Stimulated activated CD8-positive, alpha-beta memory T cell treated with anti-CD3 and anti-CD28 coated beads, Interleukin-4, amount 100 ng/mL, for 1 hour (primary cell): ENCODE measurements at places on chromosomes 2 and 18.

GRCh38 chr2:240368781-240369331 is 66.6 kb upstream of the GPC1 start:
- DNase-seq, result no peak

DNA sequence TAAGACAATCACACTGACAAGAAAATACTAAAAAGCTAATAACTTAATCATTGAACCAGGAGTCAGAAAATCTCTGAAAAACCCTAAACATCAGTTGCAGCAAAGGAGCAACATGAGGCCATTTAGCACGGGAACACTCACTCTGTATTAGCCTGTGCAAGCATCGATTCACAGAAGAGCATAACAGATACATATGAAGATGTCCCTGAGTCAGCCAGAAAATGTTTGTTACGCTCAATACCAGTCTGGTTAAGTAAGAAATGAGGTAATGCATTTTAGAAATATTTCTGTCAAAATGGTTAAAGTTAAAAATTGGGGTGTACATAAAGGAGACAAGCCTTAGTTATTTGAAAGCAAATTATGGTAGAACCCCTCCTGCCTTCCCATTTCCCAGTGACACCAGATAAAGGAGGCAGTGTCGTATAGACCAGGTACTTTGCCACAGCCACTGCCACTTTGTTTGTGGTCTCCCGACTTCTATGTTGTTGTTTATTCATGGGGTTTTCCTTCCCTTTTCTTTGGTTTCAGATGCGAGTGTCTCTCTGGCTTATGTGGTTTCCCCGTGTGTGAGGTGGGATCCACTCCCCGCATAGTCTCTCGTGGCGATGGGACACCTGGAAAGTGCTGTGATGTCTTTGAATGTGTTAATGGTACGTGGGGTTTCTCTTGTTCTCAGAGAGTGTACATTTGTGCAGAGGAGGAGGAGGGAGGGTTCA is 108.6 kb downstream of the CRIM1 start:
- DNase-seq, result no peak

DNA sequence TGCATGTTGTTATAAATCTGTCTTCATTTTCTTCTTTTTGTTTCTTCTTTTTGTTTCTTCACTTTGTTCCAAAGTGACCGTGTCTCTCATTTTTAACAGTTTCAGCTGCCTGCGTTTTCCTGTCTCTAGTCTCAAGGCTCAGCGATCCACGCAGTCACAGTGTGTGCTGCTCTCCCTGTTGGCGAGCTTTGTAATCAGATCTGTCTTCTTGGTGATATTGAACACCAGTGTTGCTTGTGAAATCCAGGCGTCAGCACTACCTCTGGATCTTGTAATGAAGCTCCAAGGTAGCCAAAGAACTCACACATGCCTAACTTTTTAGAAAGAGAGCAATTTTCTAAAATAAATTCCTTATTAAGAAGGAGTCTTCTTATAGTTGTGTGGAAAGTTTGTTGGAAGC is 13.2 kb downstream of the SNTG2 start:
- no peak for DNase-seq

GRCh38 chr2:86281066-86281700 is 56.2 kb downstream of the REEP1 start:
- DNase-seq, result no peak

DNA sequence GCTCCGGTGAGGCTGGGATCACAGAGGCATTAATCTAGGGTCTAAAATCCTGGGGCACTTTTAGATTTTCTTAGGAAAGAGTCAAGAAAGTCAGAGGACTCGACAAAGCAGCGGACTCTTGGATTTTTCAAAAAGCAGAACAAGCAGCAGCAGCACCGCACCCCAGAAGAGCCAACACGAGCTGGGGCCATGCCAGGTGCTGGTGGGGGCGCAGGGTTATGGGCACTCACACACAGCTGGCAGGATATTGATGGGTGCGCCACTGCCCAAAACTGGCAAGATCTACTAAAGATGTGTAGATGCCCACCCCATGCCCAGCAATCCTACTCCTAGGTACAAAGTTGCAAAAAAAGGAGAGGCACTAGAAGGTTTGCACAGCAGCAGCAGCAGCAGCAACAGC is 33.9 kb upstream of the SEMA4C start:
- no peak for DNase-seq

DNA sequence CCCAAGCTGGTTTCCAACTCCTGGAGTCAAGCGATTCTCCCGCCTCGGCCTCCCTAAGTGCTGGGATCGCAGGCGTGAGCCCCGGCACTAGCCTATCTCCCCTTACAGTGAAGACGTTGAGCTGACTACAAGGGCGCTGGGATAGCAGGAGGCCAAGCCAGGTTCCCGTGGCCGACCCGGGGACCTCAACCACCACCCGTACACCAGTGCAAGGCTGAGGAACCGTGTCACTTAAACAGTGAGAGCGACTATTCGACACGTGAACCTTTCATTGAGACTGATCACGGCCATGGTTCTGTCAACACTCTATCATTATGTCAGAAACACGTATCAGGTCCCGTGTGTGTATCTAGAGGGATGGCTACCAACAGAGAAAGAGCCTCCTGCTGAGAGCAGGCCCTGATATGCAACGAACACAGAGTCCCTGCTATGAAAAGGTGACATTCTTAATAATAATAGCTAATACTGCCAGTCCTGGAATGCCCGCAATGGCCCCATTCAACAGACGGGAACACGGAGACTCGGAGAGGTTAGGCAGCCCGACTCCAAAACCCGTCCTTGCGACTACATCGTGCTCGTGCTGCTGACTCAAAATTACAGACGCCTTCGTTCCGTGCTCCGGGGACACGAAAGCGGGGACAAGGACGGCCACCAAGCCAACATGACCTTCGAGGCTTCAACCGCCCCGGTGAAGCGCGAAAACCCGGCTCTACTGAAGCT is 833 bp downstream of the AFG3L2 start:
- DNase-seq, result no peak

DNA sequence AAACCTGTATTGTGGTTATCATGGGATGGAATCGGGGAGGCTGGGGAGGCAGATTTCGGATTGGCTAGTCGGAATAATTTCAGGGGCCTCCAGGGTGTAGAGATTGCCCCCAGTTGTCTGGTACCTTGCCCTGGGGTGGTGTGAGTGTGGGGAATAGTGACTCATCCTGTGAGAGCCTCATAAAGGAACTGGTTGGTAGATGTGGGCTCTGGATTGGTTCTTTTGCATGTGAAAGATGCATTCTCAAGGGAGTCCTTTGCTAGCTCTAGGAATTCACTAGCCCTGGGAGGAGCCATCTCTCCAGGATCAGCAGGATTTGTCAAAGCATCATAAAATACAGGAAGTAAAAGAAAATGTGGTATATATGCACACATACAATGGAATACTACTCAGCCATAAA is 331.6 kb downstream of the SETBP1 start:
- DNase-seq, result no peak

DNA sequence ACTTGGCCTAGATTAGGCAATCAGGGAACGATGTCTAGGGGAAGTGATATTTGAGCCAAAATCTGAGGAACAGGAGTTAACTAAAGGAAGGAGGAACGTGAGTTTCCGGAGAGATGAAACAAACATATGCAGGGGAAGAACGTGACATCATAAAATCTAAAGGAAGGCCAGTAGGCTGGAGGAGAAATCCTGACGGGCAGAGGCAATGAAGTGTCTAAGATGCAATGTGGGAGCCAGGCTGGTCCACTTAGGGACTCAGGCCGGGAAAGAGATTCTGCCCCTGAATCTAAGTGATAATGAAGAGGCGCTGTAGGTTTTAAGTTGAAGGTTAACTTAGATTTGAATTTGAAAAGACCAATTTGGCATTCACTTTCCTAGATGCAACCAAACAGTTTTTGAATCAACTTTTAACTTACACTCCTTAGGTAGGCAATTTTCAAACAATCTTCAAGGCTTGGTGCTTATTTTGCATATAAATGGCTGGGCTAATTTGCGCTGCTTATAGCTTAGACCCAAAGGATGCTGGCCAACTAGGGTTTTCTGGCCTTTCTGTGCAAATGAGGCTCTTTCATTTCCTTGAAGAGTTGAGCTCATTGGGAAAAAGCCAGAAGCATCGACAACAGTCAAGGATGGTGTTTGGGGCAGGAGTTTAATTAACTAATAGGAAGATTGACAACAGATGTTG is 221.7 kb downstream of the SOX11 start:
- no peak for DNase-seq

DNA sequence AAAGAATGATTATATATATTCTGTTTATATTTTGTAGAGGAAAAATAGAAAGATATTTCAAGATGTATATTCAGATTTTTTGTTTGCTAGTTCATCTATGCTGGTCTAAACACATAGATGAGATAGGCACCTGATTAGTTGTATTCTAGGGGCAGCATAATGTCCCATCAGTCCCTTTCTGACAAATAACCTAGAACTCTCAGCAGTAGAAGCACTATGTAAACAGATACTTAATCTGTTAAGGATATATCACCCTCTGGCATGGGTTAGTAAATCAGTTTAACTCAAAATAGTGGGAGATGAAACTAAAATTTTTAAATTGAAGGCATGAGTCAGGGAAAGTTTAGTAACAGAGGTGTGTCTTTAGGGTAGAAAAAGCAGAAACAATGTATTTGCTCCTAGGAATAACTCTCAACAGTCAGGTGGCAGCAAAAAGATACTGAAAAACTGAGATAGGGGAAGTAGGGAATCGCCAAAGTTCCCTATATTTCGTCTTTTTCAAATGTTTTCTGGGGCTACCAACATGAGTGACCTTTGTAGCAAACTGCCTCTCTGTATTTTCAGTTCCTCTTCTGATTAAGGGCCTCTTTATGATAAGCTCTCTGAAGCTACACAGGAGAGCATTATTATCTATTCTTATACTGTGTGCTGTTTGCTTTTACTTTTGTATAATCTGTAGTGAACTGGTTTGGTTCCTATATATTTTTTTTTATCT is 5.7 kb downstream of the PPP1R1C start:
- DNase-seq, result no peak

GRCh38 chr2:128988326-128988725 is 669.7 kb upstream of the HS6ST1 start:
- no peak for DNase-seq

- no peak for DNase-seq
Measured at GRCh38 chr2:101587251-101587650, 110.3 kb upstream of the MAP4K4 start.

DNA sequence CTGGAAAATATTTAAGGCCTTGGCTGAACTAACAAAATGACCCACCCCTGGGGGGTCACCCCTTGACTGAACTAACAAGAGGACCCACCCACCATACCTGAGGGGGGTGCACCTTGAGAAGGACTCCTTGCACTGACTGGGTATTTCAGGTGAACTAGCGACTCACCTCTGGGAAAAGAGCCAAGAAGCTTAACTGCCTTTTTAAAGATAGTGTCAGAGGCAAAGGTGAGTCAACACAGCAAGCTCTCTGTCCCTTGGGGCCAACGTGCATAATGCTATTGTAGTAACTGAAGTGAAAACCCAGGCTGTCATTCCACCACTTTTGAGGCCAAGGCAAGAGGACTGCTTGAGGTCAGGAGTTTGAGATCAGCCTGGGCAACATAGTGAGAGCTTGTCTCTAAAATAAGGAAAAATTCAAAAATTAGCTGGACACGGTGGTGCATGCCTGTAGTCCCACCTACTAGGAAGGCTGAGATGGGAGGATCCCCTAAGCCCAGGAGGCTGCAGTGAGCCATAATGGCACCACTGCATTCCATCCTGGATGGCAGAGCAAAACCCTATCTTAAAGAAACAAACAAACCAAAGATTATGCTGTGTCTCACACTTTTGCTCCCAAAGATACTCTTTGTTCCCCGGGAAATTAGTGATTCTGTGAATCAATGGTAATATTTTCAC is 36.4 kb upstream of the ZCCHC2 start:
- DNase-seq, result no peak

DNA sequence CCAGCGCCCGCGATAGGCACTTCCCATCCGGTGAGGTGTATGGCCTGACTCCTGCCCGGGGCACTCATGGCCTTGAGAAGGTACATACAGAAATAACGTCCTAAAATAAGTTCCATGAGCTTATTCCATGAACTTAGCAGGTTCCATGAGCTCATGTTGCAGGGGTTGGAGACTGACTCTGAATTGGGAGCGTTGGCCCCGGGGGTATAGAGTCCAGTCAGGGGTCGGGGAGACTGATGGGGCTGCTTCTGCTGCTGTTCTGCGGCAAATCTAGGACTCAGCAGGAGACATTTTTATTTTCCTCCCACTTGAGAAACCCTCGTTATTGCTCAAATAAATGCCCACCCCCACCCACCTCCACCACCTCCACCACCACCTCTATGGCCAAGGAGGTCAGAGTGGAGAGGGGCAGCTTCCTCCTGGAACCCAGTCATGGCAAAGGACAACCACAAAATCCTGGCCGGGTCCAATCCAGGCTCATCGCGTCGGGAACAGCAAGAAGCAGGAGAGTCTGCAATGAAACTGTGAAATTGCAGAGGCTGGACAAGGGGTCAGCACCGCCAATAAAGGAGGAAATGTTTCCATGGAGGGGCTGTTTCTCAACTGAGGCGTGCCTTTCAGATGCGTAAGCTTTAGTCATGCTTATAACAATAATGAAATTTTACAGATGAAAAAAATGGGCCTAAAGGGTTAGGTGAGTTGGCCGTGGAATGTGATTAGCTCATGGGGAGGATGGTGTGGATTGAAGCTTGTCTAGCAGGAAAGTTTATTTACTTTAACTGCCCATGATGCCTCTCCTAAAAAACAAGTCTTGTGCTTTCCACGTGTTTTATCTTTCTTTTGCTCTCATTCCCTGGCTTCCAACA is 136.6 kb upstream of the ALKAL2 start:
- DNase-seq, result no peak

DNA sequence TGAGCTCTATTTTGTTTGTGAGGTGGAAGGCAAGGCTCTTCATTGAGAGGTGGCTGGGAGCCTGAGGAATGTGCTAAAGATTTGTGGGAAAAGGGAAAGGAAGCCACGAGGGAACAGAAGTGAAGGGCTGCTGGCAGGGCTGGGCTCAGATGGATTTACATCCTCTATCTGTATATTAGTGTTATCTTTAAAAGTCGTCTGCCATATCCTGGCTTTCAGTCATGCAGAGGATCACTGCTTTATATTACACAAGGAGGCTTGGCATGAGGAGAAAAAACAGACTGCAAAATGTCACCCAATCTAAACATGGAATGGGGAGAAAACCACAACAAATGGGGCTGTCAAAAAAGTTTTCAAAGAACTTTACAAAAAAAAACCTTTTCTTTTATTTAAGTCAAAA is 434.4 kb downstream of the HRH4 start:
- DNase-seq, result no peak

DNA sequence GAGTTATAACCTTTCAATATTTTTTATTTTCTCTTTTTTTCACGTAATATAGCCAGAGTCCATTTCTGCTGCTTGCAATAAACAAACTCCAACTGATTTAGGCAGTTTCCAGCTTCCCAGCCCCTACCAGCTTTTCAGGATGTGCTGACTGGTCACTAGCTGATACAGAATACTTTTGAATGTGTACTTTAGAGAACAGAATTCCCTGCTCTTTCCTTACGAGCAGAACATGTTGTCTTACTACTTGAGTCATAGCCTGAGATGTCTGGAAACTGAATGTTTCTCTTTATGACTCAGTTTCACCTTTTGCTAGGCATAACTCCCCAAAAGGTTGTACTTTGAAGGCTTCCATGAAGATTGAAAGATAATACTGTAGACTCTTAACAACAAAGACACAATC is 44.5 kb upstream of the KCNE4 start:
- DNase-seq, result no peak
